ENCODE measurements at places on chromosomes 5 and 9.

- no peak for DNase-seq
Measured at GRCh38 chr5:54388811-54389210, 66.7 kb upstream of the HSPB3 start.

- DNase-seq = no peak
Measured at GRCh38 chr5:138271281-138271680, 3.1 kb downstream of the GFRA3 start.

DNA sequence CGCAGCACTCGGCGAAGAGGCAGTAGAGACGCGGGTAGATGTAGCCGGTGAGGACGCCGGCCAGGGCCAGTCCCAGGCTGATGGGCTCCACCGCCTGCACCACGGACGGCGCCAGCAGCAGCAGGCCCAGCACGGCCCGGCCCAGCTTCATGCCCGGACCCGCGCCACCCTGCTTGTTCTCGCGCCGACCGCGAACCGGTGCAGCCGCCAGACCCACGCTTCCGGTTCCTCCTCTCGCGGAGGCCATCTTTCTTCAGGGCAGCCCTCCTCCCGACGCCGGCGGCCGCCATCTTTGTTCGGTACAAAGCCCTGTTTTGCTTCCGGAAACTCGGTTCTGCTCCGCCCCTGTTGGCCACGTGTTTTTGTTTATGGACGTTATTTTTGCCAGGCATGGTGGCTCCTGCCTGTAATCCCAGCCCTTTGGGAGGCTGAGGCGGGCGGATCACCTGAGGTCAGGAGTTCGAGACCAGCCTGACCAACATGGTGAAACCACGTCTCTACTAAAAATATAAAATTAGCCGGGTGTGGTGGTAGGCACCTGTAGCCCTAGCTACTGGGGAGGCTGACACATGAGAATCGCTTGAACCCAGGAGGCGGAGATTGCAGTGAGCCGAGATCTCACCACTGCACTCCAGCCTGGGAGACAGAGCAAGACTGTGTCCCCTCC is at the start of gene TOR1A:
Gene TOR1A (minus strand): TSS at position 202 of the 667 bp plus-strand sequence. CDS start 51 bp downstream, at position 151.
- DNase-seq = peak; percentile 97

DNA sequence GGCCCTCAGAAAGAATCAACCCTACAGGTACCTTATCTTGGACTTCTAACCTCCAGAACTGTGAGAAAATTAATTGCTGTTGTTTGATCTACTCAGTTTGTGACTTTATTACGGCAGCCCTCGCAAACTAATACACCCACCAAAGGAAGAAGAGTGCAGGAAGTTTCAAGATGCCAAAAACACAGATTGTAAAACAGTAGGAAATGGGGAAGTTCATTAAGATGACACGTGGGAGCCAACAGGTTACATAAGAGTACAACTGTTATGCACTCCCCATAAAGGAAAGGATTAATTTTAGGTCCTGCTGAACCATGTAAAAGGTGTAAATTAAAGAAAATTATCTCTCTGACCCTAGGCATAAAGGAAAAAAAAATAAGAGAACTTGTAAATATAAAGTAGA is 294.3 kb downstream of the EPB41L4A start:
- no peak for DNase-seq

DNA sequence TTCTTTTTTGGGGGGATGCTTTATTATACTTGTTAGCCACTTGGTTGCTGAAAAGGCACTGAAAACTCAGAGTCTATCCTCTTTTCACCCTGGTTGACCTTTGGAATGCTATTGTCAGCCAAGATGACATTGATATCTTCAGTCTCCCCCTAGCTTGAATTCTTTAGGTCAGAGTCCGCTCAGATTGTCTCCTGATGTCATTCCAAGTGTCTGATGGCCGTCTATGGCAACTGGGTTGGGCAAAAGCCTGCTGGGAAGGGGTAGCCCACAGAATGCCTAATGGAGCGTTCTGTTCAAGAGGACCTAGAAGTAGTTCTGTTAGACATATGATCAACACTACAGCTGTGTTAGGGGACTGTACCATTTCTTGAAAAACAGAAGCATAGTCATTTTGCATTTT is 9.7 kb upstream of the MEF2C start:
- no peak for DNase-seq

DNA sequence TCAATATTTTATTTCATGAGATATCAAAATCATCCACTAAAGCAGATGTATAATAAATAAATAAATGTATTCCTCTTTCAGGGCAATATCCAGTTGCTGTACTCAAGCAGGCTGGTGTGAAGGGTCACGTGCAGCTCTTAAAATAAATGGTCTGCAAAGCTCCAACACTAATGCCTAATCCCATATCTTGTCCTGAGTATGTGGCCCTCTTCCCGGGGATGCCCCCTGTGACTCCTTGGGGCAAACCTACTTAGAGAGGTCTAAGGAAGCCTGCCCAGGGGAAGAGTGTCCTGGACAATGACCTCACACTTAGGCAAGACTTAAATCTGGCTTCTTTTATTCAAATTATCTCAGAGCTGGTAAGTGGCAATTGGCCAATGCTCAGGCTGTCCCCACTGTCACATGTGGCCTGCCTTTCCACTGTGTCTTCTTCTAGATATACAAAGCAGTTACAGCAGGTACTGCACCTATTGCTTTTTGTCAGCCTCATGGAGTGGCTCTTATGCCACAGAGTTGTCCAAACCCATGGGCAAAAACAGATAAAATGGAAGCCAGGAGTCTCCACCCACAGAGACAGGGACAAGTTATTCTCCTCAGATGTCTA is 55.3 kb downstream of the SEMA5A start:
- no peak for DNase-seq

DNA sequence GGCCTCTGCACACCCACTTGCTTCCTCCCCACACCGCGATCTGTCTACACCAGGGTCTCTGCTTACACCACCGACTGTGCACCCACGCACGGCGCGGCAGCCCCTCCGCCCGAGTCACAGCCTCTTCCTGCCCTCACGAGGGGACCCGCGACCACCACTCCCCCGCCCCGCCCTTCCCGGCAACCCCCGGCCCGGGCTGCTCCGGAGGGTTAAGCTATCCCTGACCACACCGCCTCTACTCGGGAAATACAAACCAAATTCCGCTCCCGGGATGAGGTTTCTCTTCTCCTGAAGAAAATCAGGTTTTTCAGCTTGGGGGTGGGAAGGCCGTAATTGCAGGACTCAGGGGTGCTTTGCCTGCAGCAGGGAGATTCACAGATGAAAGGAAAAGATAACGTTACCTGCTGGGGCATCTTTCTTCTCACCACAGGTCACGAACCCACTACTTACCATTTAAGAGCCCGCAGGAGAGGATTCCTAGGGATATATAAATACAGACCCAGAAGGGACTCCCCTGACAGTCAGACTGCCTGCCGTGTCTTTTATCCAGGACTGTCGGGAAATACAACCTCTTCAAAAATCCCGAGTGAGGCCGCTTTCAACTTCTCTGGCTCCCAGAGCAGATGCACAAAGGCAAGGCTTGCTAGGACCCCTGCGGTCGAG is 63.5 kb downstream of the ROR2 start:
- no peak for DNase-seq

- no peak for DNase-seq
Measured at GRCh38 chr5:6886866-6887265, 173.6 kb downstream of the TENT4A start.

GRCh38 chr5:162842727-162843126 is 594.7 kb upstream of the CCNG1 start:
- DNase-seq = no peak

DNA sequence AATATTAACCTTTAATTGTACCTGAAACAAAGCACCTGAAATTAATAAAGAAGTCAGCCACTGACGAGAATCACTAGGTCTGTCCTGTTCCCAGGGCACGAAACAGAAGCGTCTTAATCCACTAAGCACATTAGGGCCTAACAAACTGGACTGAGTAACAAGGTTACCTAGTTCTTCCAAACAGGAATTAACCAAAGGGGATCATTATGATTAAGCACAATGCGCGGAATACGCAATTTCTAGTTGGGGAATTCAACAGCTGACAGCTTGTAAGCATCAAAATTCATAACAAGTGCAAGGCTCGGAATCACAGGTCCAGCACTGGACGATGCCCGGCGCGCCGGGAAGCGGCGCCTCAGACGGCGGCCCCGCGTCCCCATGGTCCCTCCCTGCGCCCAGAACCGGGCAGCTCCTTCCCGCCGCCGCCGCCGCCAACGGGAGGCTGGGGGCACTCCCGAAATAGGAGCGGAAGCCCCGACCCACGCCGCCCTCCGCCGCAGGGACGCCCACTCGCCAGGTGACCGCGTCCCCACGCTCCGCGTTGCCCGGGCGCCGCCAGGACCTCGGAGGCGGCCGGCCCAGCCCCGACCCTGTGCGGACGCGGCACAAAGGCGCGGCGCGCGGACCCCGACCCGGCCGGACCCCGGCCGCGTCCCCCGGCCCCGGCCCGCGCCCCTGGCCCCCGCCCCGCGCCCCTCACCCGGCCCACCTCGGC is 898 bp downstream of the CAMSAP1 start:
- DNase-seq = peak; percentile 31

- DNase-seq = no peak
Measured at GRCh38 chr9:38257626-38258215, 134.8 kb upstream of the ALDH1B1 start.

GRCh38 chr5:126070481-126070880 is 352.7 kb upstream of the GRAMD2B start:
- no peak for DNase-seq

- no peak for DNase-seq
Measured at GRCh38 chr9:2477755-2478154, 143.8 kb upstream of the VLDLR start.

- no peak for DNase-seq
Measured at GRCh38 chr9:133761641-133762248, 23.6 kb upstream of the SARDH start.

- DNase-seq = no peak
Measured at GRCh38 chr5:53355316-53355715, 125.1 kb upstream of the FST start.

DNA sequence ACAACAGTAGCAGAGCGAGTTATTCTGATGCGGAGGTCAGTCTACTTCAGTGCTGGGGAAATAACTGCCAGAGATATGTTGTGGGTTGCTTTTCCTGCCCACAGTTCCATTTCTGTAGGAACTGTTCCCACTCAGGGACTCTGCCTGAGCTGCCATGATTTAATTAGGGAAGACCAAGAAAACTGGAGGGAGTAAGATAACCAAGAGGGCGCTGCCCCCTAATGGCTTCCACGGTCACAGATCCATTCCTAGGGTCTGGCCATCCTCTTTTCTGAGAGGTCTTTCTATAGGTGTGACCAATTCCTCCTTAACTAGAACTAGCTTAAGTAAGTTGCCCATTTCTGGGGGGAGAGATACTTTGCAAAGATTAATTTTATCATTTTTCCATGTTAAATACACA is 125.9 kb downstream of the APBA1 start:
- DNase-seq = no peak

DNA sequence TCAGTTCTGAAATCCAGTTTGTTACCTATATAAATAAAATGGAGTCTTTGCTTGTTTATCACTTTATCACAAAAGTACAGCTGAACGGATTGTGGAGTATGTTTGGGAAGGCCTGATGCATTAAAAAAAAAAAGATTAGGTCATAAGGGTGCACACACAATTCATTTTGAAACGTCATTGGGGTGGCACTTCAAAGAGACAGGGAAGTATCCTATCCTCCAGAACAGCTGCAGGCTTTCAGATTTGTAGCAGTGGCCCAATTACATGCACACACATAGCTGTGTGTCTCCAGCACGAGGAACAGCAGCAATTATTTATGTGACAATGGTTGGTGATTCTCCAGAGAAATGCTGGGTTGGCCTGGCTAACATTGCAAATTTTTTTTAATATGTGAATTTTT is 46.8 kb upstream of the FER start:
- DNase-seq = no peak

DNA sequence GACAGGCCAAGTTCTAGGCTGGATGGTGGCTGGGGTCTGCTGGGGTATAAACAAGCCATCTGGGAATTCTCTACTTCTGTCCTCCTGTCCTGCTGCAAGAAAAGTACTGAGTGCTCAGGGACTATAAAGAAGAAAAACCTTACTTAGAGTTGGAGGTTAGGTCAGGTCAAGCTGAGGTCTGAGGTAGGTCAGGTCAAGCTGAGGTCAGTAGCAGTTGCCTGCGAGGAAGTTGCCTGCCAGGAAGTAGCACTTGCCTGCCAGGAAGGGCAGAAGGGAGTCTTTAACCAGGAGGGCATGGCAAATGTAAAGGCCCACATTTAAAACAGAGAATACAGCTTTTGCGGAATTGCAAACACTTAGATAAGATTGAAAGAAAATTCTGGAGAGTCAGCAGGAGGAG is 51.3 kb upstream of the PRLR start:
- DNase-seq = no peak

DNA sequence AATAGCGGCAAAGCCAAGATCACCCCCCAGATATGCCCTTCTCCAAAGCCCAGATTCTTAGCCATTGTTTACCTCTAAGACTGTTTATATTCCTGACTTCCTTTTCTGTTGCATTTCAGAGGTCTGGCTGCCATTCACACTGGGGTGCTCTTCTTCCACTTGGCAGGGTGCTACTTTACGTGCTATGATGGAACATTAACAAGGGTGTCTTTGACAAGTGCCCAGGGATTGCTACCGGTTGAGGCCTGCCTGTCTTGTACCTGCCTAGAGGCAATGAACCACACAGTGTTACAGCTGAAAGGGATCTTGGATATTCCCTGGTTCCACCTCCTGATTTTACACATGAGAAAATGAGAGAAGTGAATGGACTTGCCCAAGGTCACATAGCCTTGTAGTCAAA is 352.1 kb upstream of the KIF2A start:
- DNase-seq = no peak

DNA sequence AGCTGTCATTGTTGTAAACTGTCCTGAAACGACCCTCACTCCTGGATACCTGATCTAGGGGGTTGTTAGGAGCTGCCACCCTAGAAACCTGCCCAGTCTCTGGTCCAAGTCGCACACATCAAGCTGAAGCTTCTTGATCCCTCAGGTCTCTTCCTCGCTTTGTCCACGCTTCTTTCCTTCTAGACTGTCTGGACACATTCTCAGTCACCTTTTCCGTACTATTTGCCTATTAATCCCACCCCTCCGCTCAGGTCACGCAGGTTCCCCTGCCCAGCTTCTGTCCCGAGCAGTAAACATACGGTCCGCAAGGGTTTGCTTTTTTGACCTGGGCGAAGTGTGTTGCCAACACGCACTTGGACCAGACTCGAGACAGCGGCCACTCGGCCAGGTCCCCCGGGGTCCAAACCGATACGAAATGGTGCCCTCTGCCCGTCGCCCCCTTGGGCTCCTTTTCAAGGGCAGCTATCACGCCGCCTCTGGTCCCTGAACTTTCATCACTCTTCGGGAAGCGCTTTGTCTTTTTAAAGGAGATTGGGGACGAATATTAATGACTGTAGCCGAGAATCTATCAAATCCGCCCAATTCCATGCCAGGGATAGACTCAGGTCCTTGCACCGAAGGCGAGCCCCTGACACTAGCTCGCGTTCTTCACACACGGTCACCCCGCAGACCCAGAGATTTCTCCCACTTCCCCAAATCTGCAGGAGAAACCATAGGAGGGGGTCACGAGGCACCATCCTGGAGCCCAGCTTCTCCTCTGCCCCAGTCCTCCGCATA is 814 bp downstream of the PLCXD3 start:
- DNase-seq = no peak

DNA sequence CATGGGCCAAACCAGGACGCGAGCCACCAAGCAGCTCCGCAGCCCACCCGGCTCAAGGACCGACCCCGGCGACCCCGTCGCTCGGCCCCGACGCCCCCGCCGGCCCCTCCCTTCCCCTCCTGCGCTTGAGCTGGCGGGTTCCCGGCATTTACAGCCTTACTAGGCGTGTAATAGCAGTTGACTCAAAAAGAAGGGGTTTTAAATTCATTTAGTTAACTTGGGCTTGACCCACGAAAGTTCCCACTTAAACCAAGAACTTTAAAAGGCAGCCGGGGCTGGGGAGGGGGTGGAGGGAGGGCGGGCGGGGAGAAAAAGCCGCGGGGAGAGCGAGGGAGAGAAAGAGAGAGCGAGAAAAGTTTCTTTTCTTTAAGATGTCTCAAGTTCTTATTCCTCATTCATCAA is 636 bp downstream of the PRDM12 start:
- DNase-seq = no peak
